ENCODE measurements at places on chromosomes 12 and 14. TPM values are rescaled to one million over a fixed set of nuclear protein-coding genes. Genes with fewer than 3 reads are reported as not detected.

- no peak for DNase-seq
These were observed 47.2 kb downstream of the ALDH1L2 start for GRCh38 chr12:105036937-105037649.

DNA sequence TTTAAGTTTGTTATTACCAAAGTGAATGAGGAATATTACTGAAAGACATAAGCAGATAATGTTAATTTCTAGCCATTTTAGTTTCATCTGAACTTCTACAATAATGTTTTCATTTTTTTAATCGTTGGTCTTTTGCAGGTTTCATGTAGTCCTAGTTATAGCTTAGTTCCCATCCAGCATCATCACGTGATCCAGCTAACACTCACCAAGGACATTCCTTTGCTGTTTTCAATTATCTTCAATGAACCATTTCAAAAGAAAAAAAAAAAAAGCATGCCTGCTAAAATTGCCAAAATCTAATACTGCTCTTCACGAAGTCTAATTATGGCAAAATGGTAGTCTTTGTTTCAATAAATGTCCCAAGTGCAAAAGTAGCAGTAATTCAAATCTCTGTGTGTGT is 187.7 kb upstream of the ATXN7L3B start:
- no peak for DNase-seq

DNA sequence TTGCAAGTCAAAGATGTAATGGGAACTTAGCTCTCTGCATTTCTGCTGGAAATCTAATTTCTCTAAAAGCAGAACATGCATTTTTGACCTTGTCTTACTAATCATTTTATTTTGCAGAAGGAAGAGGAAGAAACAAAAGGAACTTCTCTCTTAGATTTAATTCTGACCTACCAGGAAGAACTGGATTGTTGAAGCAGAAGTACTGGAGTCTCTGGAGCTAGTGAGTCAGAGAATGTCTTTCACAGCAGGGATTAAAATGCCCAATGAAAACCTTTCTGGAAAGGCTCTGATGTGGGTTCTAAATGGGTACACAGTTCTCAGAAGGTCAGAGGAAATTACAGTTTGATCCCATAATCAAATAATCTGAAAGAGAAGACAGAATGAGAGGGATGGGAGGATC is 70.8 kb upstream of the GNG2 start:
- no peak for DNase-seq

DNA sequence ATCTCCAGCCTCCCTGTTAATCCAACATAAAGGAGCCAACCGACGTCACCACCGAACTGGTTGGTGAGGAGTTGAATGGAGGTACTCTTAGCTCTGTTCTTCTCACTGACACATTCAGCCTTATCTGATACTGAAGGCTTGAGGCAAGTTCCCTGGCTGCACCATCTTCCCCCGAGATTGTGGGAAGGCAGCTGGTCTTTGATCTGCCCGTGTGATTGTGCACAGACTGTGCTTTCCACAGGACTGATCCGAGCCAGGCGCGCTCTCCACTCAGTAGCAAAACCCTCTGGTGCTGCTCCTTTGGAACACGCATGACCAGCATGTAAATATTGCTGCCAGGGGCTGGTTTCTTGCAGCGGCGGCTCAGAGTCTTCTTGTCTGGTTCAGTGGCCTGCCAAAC is 30.1 kb upstream of the DLK1 start:
- no peak for DNase-seq

Gene DNAJC22
- 19.5 TPM for polyA plus RNA-seq

Gene PTPN21
- polyA plus RNA-seq, result 37.0 TPM
